ENCODE measurements at places on chromosomes 5 and 9.

DNA sequence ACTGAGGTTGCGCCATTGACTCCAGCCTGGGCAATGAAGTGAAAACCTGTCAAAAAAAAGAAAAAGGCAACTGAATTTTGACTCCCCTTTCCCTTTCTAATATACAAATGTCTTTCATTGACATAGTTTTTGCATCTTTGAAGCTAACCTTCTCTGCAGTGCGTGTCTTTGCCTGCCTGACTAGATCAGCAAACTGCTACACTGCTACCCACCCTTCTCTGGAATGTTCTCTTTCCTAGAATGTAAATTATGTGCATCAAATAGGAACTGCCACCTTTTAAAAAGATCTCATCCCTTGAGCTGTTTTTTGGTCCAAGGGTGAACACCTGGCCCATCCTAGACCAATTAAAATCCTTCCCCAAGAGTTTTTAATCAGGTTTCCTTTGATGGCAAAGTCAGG lies 127.6 kb downstream of the SLC28A3 start:
- DNase-seq: no peak

DNA sequence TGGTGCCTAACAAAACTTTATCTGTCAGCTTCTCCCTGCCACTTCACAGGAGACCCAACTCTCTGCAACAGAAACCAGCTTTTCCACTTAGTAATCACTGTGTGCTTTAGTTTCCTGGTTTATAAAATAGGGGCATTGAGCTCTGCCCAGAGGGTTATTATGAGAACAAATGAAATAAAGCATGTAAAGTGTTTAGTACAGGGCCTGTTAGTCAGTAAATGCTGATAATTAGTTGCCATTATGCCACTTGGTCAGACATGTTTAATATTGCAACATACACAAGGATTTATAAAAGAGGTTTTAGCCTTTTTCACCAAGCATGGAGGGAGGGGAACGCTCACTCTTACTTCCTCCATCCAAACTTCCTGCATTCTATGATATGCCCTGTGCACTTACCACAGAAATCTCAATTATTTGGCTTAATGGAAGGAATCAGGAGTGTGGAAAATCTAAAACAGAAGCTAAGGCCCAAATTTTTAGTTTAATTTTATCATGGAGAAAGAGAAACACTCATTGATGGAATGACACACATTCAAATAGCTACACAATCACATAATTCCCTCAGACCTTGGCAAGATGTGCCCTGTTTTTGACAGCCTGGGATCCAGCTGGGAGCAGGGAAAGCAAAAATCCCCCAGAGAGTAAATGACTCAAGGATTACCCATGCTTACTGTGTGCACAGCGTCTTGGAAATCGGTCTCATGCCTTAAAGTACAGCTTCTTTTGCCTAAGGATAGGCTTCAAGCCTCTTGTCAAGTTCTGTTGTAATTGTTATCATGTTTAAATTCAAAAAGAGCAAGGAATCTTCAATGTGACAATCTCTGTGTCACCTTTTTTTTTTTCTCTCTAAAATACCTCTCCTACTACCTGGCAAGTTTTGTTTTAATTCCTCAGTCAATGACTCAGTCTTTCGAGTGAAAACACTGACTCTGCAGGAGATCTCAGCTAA lies 34.0 kb downstream of the ZNF474 start:
- DNase-seq: no peak

GRCh38 chr9:89422151-89422975 lies 75.5 kb downstream of the SEMA4D start:
- no peak for DNase-seq

GRCh38 chr9:127201071-127201541 lies 63.5 kb upstream of the GARNL3 start:
- DNase-seq: no peak
